Memory B cell (primary cell): ENCODE measurements at places on chromosomes 2 and 18.

GRCh38 chr18:56641714-56642337 lies 3.4 kb upstream of the TXNL1 start:
- no peak for DNase-seq

GRCh38 chr2:189440644-189440946 lies 679 bp upstream of the WDR75 start:
- no peak for DNase-seq

DNA sequence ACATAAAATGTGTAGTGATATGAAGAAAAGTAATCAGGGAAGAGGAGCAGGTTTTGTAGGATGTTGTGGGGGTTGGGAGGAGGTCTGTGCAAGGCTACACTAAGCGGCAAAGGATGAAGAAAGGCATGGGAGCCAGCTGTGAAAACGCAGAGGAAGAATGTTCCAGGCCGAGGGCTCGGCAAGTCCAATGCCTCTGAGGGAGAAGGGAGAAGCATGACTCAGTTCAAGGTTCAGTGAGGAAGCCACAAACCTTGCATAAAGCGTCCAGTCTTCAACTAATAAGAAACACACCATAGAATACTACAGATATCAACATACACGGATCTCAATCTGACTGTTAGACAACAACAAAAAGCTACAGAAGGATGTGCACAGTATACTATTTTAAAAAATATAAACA lies 16.2 kb downstream of the EPB41L3 start:
- DNase-seq, result no peak

DNA sequence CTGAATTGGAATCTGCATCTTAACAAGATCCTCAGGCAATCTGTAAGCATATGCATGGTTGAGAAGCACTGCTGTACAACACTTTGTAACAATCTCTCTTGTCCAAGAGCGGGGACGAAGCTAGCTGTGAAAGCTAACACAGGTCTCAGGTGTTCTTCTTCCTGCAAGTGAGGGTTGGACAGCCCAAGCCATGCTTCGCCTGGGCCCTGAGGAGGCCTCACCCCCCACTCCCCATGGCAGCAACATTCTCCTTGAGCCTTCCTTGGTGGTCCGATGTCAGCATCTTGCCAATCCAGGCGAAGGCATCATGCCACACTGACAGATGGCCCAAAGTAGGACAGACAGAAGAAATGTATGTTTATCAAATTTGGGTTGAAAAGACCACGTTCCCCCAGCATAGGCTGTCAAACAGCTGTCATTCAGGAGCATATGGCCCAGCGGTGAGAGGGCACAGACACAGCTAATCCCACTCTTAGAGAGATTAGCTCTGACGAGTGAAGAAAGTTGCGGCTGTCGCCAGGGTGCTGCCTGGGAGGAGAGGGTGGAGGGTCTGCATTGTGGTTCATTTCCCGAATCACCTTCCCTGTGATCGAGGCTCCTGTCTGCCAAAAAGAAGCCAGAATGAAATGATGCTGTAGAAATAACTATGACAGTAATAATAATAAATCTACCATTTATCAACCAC lies 344.7 kb downstream of the MYCN start:
- no peak for DNase-seq

GRCh38 chr18:1784113-1784512 lies 787.2 kb downstream of the METTL4 start:
- DNase-seq, result no peak
